ENCODE measurements at places on chromosomes 3 and 15. TPM values are rescaled to one million over a fixed set of nuclear protein-coding genes. Genes with fewer than 3 reads are reported as not detected.

DNA sequence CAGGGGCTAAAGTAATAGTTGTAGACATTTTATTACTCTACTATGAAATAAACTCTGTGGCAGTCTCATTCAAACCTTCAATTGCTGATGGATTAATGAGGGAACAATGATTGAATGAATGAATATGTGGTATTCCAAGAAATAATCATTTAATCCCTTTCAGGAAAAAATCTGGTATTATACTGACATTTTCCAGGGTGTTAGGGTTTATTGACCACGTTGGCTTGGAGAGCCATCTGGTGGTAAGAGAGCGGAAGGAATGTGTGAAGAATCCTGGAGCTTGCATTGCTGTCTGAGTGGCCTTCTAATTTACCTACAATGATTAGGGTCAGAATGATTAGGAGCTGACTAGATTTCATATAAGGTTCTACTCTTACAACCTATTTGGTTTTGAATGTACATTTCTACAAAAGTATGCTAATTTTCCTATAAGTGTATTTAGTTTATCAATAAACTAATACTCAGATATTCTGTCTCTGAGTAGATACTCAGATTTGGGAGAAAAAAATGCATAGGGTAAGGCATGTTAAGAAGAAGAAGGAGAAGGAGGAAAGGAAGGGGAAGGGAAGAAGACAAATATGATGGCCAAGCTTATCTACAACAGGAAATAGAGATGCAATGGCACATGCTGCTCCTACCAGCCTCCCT, 249.9 kb downstream of the ROBO1 start:
- H3K27ac ChIP-seq = no peak overlapping the region
- H3K36me3 ChIP-seq = peaks cover 3% of the 10 kb centered on the region
- DNase-seq = peak; percentile 72
- H3K4me1 ChIP-seq = peaks cover 5% of the 10 kb centered on the region

DNA sequence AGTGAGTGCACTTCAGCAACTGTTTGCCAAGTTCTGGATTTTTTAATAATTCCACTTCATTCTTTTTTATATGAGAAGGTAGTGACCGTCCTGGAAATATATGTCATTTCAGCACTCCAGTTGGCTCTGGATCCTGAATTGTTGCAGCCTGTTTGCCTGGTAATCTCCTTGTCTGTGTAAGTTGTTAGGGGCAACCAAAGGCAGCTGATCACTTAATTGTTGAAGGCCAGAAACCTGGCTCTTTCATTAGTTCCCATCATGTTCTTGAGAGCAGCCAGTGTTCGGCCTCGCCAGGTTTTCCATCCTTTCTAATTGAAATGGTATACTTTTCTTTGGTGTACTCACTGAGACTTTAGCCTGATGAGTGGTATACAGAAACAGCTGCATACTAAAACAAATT, 168.6 kb downstream of the SOX2 start:
- no peak overlapping the region for H3K4me3 ChIP-seq
- H3K27me3 ChIP-seq = no peaks in the 10 kb centered on the region
- no peak overlapping the region for H3K27ac ChIP-seq
- H3K36me3 ChIP-seq = no peaks in the 10 kb centered on the region
- H3K4me1 ChIP-seq = no peaks in the 10 kb centered on the region

- H3K27ac ChIP-seq = no peak overlapping the region
- no peak overlapping the region for H3K4me3 ChIP-seq
- H3K36me3 ChIP-seq = no peaks in the 10 kb centered on the region
- H3K4me1 ChIP-seq = no peaks in the 10 kb centered on the region
- H3K27me3 ChIP-seq = no peaks in the 10 kb centered on the region
Observed at GRCh38 chr3:118146658-118147375, 887.8 kb downstream of the IGSF11 start.

Gene CDC25A
- total RNA-seq = 83.1 TPM

Gene CFAP92
- total RNA-seq = not detected

- no peaks in the 10 kb centered on the region for H3K36me3 ChIP-seq
- no peak overlapping the region for H3K4me3 ChIP-seq
- H3K27ac ChIP-seq = no peak overlapping the region
- DNase-seq = no peak
Observed at GRCh38 chr3:156602424-156602823, 47.5 kb upstream of the SSR3 start.

Gene ZIC4
- 0.20 TPM for total RNA-seq

Gene RIOX2
- 54.6 TPM for total RNA-seq

DNA sequence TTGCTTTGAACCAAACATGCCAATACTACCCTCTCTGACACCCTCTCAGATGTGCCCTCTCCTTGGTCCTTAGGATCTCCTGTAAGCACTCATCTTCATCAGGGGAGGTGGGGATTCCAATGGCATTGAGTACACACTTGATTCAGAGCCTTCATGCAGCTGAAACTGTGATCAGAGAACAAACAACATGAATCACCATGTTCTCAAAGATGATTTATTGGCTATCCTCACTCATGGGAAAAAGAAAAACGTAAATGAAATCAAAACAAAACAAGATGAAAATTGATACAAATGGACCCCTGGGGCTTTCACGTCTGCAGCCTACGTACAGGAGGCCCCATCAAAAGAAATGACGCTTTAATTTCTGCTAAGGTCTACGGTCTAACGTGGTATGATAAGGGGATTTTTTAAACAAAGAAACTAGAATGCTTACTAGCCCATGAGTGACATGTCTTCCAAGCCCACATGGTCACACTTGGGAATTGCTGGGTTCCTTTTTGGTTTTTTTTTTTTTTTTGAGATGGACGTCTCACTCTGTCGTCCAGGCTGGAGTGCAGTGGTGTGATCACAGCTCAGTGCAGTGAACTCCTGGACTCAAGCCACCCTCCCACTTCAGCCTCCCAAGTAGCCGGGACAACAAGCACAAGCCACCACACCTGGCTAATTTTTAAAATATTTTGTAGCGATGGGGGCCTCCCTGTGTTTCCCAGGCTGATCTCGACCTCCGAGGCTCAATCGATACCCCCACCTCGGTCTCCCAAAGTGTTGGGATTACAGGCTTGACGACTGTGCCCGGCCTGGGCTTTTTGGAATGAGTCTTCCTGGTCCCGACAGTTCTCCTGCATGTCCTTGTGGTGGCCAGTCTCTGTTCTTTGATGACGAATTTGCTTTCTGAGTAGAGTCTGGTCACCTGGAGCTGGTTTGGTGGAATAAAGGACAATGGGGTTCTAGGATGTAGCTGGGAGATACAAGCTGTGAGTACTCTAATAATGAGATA, 202.6 kb downstream of the XXYLT1 start:
- no peak overlapping the region for H3K4me3 ChIP-seq
- no peaks in the 10 kb centered on the region for H3K27me3 ChIP-seq
- DNase-seq = no peak
- no peaks in the 10 kb centered on the region for H3K36me3 ChIP-seq
- H3K27ac ChIP-seq = no peak overlapping the region

GRCh38 chr15:99447497-99448371, 118.0 kb upstream of the MEF2A start:
- no peaks in the 10 kb centered on the region for H3K36me3 ChIP-seq
- H3K4me3 ChIP-seq = peak overlapping the region; percentile 26
- no peaks in the 10 kb centered on the region for H3K27me3 ChIP-seq
- DNase-seq = peak; percentile 98
- H3K27ac ChIP-seq = peak overlapping the region; percentile 52
- H3K4me1 ChIP-seq = peaks cover 41% of the 10 kb centered on the region

Gene ADAMTS9
- 6.7 TPM for total RNA-seq

DNA sequence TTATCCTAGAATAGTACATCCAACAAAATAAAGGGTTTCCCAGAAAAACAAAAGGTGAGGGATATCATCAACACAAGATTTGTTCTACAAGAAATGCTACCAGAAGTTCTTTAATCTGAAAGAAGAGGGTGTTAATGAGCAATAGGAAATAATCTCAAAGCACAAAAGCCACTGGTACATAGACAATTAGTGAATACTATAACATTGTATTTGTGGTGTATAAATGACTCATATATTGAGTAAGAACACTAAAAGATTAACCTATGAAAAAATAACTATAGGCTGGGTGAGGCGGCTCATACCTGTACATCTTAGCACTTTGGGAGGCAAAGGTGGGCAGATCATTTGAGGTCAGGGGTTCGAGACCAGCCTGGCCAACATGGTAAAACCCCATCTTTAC, 210.2 kb upstream of the SLITRK3 start:
- no peaks in the 10 kb centered on the region for H3K4me1 ChIP-seq
- no peaks in the 10 kb centered on the region for H3K36me3 ChIP-seq
- DNase-seq = no peak
- no peaks in the 10 kb centered on the region for H3K27me3 ChIP-seq
